H7 (cell line): ENCODE measurements at places on chromosomes 5 and 9.

- no peak for DNase-seq
Measured at GRCh38 chr9:127021664-127022363, 100.6 kb downstream of the ANGPTL2 start.

GRCh38 chr9:136668983-136669790, 6.5 kb downstream of the EGFL7 start:
- DNase-seq = no peak

- no peak for DNase-seq
Measured at GRCh38 chr9:122205176-122205575, 23.6 kb downstream of the LHX6 start.

- DNase-seq = no peak
Measured at GRCh38 chr9:29640507-29640906, 2067.2 kb upstream of the C9orf72 start.

DNA sequence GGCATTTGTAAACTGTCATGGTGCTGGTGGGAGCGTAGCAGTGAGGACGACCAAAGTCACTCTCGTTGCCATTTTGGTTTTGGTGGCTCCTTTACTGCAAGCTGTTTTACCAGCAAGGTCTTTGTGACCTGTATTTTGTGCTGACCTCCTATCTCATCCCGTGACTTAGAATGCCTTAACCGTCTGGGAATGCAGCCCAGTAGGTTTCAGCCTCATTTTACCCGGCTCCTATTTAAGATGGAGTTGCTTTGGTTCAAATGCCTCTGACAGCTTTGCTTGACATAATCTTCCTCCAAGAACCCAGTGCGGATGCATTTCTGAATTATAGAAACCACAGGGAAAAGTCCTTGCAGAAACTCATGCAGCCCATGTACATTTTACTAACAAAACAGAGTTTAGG, 3.9 kb upstream of the RASGRF2 start:
- no peak for DNase-seq

DNA sequence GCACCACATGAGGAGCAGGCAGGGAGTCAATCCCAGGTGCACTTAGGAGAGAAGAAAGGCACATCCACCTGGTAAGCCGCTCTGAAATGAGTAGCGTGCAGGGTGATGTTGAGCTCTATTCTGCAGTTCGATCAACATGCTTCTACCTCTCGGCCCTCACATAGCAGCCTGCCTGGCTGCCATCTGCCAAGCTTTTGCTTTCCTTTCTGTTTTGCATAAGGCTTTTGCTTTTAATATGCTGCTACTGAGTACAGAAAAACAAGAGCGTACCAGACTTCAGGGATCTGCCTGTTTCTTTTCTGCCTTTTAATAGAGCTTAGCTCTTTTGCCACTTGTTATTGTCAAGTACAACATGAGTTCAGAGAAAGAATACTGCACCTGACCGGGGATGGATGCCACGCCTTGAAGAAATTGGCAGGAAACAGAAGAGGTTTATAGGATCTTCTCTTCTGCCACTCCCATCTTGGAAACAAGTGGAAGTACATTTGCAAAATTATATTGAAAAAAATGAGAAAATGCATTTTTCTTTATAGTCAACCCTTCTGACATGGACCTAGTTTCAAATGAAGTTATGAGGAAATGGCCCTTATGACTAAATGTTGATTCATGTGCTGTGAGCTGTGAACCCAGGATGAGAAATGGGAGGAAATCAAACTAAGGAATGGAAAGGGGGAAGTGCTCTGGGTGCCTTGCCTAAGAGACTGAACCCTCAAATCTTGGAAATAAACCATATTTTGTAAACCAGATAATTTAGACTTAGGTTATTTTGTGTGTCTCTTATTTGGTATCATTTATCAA, 4.0 kb upstream of the FCHO2 start:
- no peak for DNase-seq

- no peak for DNase-seq
Measured at GRCh38 chr9:101999441-101999840, 261.0 kb upstream of the GRIN3A start.

DNA sequence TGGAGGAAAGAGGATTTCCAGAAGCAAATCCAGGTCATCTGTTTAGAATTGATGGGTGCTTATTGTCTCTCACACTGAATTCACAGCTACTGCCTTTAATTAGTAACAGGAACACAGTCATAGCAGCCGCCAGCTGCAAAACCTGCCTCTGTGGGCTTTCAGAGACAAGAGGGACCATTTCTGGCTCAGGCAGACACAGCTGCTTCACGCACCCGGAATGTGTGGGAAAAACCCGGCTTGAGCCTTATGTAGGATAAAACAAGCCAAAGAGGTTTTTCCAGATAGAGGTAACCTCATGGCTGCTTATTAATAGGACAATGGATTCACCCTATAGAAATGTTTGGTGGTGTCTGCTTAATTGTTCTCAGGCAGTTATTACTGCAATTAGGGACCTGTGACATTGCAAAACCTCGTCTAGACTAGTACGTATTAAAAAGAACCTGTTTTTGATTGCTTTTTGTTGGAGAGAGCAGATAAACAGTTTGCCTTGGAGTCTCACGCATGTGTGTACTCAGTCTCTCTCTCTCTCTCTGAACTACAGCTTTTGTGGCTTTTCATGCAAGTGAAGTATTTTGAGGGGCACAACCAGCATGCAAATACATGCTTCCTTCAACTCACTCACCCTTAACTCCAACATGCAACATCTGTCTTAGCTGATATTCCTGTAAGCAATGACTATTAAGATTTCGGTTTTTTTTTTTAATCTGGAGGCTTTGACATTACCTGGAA, 302.7 kb downstream of the PLK2 start:
- DNase-seq = no peak

DNA sequence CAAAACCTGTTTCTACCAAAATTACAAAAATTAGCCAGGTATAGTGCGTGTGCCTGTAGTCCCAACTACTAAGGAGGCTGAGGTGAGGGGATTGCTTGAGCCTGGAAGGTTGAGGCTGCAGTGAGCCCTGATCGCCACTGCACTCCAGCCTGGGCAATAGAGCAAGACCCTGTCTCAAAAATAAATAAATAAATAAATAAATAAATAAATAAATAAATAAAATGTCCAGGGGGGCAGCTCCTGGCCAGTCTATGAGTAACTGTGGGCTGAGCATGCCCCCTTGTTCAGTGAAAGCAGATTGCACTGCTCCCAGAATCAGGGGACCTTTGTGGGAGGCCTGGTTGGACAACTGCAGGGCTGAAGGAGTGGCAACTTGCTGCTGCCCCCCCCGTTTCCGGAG, 62.7 kb downstream of the PDE6A start:
- no peak for DNase-seq

DNA sequence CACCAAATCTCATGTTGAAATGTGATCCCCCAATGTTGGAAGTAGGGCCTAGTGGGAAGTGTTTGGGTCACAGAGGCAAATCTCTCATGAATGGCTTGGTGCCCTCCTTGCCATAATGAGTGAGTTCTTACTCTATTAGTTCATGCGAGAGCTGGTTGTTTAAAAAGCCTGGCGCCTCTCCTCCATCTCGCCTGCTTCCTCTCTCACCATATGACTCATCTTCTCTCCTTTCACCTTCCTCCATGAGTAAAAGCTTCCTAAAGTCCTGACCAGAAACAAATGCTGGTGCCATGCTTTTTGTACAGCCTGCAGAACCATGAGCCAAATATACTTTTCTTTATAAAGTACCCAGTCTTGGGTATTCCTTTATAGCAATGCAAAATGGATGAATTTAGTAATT, 20.9 kb upstream of the ARHGAP26 start:
- no peak for DNase-seq

GRCh38 chr9:133120501-133121197, 391 bp downstream of the RALGDS start:
- DNase-seq = peak; percentile 86

- no peak for DNase-seq
Measured at GRCh38 chr9:2625427-2625826, 3.8 kb downstream of the VLDLR start.

DNA sequence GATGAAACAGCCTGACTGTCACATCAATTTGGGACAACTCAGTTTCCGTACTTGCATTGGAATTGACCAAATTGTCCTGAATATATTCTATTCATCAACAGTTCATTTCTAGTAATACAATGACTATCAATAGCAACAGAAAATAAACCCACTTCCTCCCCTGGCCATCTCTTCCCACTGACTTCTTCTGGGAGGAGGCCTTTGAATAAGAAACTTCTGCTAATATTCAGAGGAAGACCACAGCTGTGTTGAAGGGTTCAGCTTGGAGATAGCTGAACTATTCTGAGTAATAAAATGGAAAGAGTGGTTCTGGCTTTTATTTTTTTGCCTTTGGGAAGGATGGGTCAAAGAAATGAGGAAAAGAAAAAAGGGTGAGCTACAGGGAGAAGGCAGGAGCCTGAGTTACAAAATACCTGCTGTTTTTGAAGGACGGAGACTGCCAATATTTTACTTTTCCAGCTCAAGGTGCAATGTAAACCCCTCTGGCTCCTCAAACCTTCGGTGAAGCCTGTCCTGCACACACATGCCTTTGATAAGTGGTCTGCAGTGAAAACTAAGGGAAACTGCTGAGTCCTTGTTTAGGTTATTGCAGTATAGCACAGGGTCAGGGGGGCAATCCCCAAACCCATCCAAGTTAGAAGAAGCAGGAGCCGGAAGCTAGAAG, 29.9 kb downstream of the FYB1 start:
- DNase-seq = no peak

DNA sequence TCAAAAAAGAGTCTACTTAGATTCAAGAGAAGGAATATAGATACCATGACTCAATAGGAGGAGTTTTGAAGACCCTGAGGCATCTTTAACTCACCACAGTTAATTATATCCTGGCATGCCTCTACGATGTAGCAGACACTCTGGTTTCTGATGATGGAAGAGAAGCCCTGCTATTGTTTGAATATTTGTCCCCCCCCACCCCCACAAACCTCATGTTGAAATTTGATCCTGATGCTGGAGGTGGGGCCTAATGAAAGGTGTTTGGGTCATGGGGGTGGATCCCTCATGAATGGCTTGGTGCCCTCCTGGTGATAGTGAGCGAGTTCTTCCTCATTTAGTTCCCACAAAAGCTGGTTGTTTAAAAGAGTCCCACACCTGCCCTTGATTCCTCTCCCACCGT, 147.9 kb upstream of the TBCA start:
- DNase-seq = peak; percentile 14

GRCh38 chr5:67165526-67166459, 30.8 kb downstream of the CD180 start:
- DNase-seq = peak; percentile 87

GRCh38 chr5:178069909-178070308, 43.4 kb upstream of the N4BP3 start:
- DNase-seq = peak; percentile 87

- no peak for DNase-seq
Measured at GRCh38 chr5:109877670-109878045, 187.9 kb downstream of the MAN2A1 start.

- DNase-seq = peak; percentile 95
Measured at GRCh38 chr9:113602126-113603047, 138.9 kb downstream of the RGS3 start.

- DNase-seq = no peak
Measured at GRCh38 chr9:89985068-89985467, 380.3 kb downstream of the GADD45G start.

- DNase-seq = no peak
Measured at GRCh38 chr5:107431536-107431935, 239.2 kb downstream of the EFNA5 start.

GRCh38 chr9:133569891-133570690, 35.6 kb downstream of the ADAMTSL2 start:
- DNase-seq = peak; percentile 57

DNA sequence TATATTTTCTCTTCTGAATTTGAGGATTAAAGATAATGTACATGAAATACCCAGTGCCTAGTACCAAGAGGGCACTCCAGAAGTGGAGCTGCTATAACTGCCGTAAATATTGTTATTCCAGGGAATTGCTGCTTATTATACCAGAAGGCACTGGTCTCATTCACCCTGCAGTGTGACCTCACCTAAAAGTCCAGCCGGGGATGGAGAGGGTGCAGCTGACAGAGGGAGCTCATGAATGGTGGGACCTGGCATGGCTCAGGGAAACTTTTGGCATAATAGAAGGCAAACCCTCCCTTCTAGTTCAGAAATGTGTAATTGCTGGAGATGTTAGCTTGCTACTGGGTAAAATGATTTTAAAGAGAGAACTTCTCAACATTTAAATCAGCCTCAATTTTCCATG, 108.5 kb downstream of the MVB12B start:
- DNase-seq = no peak

DNA sequence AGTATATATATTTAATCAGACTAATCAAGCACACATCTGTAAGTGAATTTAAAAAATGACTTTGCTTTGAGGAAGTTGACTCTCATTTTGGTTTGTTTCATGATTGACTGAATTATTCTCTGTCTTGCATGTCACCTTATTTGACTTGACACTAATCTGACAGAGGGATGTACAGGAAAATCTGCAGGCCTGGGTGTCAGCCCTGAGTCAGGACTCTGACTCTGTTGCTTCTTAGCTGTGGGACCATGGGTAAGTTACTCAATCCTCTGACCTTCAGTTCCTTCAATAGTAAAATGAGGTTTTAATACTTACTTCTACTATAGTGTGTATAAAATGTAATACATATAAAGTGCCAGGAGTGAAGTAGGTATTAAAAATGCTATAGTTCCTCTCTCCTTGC, 415.9 kb downstream of the ARHGEF28 start:
- no peak for DNase-seq

DNA sequence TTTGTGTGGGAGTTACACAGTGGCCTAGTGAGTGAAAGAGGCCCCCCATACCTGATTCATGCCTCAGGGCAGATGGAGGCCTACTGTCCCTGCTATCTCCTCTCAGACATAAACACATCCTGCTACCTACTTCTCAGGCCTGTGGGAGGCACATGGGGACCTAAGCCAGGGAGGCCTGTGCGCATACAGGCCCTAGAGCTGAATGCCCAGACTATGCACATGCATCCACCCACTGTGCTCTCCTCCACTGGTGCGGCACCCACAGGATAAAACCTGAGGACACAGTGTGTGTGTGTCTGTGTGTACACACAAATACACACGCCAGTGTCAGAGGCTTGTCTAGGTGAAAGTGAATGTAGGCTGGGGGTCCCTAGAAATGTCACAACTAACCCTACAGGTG, 1.4 kb downstream of the PAX5 start:
- no peak for DNase-seq

DNA sequence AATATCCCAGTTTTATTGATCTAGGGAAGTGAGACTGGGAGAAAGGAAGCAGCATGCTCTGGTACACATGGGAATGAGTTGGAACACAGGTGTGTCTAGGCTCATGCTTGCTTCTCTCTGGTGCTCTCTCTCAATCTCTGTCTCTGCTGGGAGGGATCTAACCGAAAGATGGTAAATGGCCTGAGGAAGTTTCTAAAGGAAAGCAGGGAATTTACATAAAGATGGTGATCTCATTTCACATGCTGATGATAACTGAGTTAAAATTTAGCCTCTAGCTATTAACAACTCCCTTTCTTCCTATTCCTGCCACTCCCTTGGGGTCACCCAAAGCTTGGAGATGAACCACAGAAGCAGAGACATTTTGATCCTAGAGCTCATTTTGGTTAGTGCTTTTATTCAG, 436.2 kb downstream of the SH3GL2 start:
- no peak for DNase-seq

GRCh38 chr9:126682928-126683697, 69.4 kb downstream of the LMX1B start:
- DNase-seq = peak; percentile 88

- DNase-seq = no peak
Measured at GRCh38 chr5:147189109-147189424, 45.8 kb upstream of the STK32A start.

- DNase-seq = no peak
Measured at GRCh38 chr9:136701668-136702053, 10.7 kb upstream of the DIPK1B start.
